Fibroblast of skin of right biceps (primary cell): ENCODE measurements at places on chromosomes 2 and 18.

- DNase-seq: peak; percentile 72
Observed at GRCh38 chr2:71721362-71721665, 268.0 kb downstream of the DYSF start.

- DNase-seq: no peak
Observed at GRCh38 chr18:49961271-49961670, 147.9 kb upstream of the ACAA2 start.

GRCh38 chr2:80252294-80252986 lies 52.1 kb downstream of the LRRTM1 start:
- no peak for DNase-seq

DNA sequence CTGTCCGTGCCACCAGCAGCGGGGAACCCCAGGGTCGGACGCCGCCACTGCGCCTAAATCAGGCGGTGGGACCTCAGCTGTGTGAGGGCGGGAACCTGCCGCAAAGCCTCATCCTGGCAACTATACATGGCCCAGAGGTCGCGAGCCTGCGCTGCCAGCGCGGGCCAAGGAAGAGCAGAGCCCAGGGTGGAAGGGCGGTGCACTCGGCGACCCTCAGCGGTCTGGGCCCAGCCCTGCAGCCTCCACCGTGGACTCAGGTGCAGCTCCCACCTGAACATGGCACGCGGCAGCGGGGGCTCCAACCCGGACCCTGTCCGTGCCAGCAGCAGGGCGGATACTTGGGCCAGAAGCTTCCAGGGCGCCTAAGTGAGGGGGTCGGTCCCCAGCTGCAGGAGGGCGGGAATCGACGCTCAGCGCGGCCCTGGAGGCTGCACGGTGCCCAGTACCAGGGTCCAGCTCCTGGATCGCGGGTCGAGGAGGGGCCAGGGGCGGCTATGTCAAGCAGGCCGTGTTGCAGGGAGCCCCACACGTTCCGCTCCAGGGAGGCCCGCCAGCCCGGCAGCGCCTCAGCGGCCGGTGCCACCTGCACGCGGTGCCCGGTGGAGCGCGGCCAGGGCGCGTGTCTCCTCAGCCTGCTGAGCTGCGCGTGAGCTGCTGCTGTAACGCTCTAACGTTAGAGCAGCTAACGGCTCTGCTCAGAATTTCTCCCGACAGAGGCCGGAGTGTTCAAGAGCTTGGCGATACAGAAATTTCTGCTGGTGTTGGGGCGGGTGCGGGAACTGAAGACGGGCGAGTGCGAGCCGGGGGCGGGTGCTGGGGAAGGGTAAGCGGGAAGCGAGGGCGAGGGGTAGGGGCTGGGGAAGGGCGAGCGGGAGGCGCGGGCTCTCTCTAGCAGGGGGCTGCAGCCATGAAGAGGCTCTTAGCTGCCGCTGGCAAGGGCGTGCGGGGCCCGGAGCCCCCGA lies at the start of gene ANKRD30B:
TSS of gene ANKRD30B (plus strand) at position 660 of the 962 bp plus-strand sequence. CDS start at position 908, 248 bp downstream.
- no peak for DNase-seq

- DNase-seq: peak; percentile 89
Observed at GRCh38 chr2:188695953-188696352, 278.2 kb upstream of the COL3A1 start.

DNA sequence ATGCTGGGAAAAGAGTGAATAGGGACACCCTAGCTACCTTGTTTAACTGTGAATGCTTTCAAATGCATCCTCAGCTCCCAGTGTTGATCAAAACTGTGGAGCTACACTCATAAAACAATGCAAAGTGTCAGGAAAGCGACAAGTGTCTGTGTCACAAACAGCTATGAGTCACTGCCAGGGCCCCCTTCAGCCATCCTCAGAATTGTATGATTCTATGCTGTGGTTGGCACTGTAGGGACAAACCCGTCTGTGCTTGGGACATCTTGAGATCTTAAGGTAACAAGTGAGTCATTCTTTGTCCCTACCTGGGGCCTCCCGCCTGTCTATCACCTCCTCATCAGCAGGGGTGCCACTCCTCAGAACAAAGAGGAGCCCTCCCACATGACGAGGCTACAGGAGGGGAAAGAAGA lies 42.4 kb downstream of the KLF7 start:
- DNase-seq: no peak

GRCh38 chr18:62365420-62365819 lies 40.3 kb downstream of the TNFRSF11A start:
- DNase-seq: no peak

DNA sequence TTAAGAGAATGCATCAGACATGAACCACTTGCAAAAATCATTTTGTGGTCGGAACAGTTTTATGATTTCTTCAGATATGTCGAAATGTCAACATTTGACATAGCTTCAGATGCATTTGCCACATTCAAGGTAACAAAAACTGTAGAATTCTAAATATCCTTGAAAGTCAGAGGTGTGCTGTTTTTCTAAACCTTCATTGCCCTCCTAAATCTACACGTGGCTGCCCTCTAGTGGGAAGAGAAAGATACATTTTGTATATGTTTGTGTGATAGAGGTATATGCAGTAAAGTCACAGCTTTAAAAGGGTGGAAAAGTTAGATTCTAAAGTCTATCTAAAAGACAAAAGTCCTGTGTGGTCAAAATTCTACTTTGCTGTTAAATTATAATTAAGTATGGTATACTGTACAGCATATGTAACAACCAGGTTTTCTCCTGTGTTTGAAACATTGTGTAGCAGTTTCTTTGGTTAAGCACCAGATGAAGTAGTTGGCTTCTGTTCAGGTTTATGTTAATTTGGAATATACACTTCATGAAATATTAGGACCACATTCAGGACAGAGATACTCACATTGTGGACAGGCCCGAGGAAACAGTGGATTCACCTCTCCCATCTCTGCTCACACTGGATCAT lies 65.9 kb upstream of the ITM2C start:
- peak; percentile 54 for DNase-seq

DNA sequence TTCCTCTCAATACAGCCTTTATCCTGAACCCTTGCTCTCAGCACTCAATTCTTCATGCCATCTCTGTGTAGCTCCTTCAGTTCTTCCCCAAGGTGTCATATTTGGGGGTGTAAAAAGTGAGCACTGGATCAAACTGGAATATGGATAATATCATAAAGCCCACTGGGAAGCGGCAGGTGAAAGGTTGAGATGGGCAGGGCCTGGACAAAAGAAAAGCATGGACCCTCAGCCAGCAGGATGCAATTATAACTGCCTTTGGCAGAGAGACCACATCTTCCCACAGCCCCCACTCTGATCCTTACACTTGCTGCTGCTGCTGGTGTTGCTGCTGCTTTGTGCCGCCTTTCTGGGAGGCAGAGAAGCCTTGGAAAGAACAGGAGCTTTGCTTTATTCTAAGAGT lies 31.2 kb upstream of the STPG4 start:
- no peak for DNase-seq

DNA sequence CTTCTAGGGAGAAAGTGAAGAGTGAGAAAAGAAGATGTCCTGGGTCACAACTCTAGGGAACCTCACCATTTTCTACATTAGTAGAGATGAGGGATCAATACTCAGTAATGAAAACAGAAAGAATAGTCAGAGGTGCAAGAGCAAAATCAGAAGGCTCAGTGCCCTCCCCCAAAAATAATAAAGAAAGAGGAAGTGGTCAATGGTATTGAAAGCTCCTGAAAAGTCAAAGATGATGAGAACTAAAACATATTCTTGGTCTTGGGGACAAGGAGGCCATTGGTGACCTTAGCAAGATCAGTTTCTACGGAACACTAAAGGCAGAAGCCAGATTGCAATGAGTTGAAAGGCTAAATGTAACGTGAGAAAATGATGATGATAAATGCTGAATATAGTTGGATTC lies 24.5 kb upstream of the MYO1B start:
- DNase-seq: no peak

GRCh38 chr18:23588836-23589560 lies 2.7 kb upstream of the NPC1 start:
- peak; percentile 49 for DNase-seq

- DNase-seq: no peak
Observed at GRCh38 chr18:51622702-51623101, 425.2 kb upstream of the MEX3C start.

DNA sequence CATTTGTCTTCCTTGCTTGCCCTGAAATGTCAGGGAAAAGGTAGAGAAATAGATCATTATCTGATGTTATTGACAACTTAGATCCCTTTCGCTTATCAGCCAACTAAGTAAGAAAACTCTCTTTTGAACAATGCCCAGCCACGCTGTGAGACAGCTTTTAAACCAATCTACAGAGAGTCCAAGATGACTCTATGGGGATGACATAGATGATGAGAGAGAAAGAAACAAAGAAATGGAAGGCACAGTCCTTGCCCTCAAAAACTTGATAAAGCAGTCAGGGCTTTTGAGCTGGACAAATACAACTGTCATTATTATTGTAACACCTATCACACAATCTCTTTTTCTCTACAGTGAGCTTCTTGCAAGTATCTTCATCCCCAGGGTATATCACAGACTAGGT lies 222.6 kb downstream of the SETBP1 start:
- no peak for DNase-seq

GRCh38 chr2:17935242-17935885 lies 56.9 kb downstream of the KCNS3 start:
- no peak for DNase-seq

DNA sequence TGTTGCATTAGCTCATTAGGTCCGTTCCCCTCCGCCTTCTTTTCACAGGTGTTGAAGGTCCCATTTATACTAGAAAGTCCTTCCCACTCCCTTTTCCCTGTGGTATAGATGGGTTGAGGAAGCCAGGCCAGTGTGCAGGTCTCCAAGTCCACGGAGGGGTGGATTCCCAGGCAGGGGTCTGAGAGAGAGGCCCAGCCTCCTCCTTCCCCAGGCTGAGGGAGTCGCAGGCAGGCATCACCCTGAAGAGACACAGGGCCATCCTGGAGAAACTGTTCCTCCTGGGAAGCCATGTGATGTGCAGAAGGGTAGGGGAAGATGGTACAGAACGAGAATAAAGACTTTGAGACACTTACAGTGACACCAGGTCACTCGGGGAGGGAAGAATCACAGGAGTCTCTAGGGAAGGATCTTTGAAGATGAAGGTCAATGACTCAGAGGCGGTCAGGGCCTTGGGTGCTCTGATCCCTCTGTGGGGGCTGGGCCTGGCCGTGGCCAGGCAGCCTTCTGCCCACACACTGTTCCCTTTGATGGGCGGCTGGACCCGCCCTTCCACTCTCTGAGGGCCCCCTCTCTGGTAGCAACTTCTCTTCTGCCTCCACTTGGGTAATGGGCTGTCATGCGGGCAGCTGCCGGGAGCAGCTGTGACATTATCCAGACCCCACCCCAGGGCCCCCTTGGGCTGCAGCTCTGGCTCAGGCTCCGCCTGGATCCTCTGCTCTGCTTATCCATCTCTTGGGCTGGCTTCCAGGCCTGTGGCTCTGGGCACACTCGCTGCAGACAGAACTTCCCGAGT lies 45.1 kb downstream of the RHOB start:
- no peak for DNase-seq

GRCh38 chr2:88933091-88933490 lies 241.6 kb downstream of the RPIA start:
- no peak for DNase-seq

DNA sequence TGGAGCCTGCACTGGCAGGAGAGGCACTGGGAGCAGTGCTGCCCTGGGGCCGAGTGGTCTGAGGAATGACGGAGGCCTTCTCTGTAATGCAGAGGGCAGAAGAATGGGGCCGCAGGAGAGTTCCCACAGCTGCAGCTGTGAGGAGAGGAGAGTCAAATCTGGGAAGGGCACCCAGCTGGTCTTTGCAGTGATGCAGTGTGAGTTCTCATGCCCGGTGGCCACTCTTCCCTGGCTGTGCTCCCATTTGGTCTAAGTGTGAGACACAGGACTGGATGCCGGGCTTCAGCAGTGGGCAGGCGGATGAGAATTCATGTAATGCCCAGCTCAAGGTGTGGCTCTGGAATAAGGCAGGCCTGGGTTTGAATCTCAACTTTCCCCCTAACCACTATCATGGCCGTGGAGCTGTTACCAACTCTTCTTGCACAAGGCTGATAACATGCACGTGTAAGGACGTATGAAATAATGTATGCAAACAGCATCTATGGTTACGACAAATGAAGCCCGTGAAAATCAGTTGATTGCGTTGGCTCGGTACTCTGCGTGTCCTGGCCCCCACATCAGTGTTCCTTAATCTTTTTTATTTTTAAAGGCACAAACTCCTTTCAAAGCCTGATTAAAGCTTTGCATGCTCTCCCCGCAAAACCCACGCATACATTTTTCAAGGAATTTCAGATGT lies 71.6 kb downstream of the ACKR3 start:
- DNase-seq: no peak

DNA sequence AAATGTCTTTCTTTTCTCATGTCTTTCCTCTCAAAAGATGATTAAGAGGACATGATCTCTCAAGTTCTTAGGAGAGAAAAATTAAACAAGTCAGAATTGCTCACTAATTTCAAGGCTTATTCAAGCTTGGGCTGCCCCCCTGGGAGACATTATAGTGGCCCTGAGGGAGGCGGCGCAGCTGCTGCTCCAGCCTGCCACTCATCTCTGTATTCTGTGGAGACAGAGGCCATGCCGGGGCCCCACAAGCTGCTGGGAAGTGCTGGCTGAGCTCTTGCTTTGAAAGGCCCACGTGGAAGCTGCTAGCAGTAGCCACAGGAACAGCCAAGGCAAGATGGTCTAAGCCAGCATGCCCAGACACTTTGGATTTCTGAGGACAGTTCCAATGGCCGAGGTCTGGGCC lies 267.4 kb downstream of the LNPK start:
- DNase-seq: no peak

GRCh38 chr2:138028538-138028937 lies 64.3 kb downstream of the HNMT start:
- DNase-seq: no peak

DNA sequence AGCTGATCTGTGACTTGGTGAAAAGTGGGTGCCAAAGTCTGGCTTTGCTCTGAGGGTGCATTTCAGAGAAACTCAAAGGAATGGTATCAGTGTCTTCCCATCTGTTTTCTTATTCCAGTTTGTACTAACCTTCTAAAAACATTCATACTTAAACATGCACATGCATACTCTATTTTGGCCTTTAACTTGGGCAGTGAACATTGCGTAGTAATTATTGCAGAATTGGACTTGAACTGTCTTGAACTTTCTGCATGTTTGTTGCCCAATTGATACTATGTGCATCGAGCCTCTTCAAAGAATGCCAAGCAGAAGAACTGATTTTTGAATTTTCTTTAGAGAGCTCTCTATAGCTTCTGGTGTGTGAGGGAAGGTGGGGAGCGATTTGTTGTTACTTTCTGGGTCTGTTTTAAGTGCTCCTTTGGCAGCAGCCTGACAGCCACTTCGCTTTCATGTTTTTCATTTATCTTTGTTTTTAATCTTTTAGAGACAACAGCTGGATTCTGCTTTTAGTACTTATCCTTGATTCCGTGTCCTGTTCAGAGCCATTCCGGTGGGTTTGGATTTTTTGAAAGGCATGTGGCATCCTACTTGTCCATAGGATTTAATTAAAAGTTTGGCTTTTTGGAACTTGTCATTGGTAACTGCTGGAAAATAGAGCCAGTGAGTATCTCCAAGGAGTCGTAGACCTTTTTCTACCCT lies 159.2 kb downstream of the RAPGEF4 start:
- DNase-seq: no peak

- DNase-seq: no peak
Observed at GRCh38 chr2:201952187-201952586, 81.5 kb upstream of the FZD7 start.
